H9 (cell line): ENCODE measurements at places on chromosomes 4 and X.
A peak's percentile ranks its signal among the peaks of the same experiment; 100 is the strongest.

- H3K4me1 ChIP-seq: no peaks in the 10 kb centered on the region
- H3K36me3 ChIP-seq: no peaks in the 10 kb centered on the region
- H3K27ac ChIP-seq: no peak within 1 kb of the TSS
- peak; percentile 60 for DNase-seq
- H3K27me3 ChIP-seq: peaks cover 20% of the 10 kb centered on the region
- H3K4me3 ChIP-seq: peak within 1 kb of the TSS; percentile 84
These were observed at the start of gene CD38 for GRCh38 chr4:15778289-15779241. TSS of gene CD38 (plus strand) at chr4:15778328. CDS start at chr4:15778415, 87 bp downstream.

- H3K36me3 ChIP-seq: no peaks in the 10 kb centered on the region
- no peak overlapping the region for H3K27ac ChIP-seq
- no peak for DNase-seq
- H3K4me1 ChIP-seq: peaks cover 13% of the 10 kb centered on the region
These were observed 110.8 kb upstream of the FAM9B start for GRCh38 chrX:9144701-9145241.

- no peaks in the 10 kb centered on the region; the same call in 1 of the 2 replicates for H3K27me3 ChIP-seq
- no peaks in the 10 kb centered on the region for H3K4me1 ChIP-seq
- no peak overlapping the region for H3K27ac ChIP-seq
- peaks cover 47% of the 10 kb centered on the region for H3K36me3 ChIP-seq
- H3K4me3 ChIP-seq: no peak overlapping the region
- DNase-seq: peak; percentile 56
These were observed 5.8 kb downstream of the LAS1L start for GRCh38 chrX:65528705-65529340.

- peaks cover 2% of the 10 kb centered on the region; the same call in 1 of the 2 replicates for H3K4me1 ChIP-seq
- H3K36me3 ChIP-seq: no peaks in the 10 kb centered on the region
- H3K27me3 ChIP-seq: no peaks in the 10 kb centered on the region
- DNase-seq: no peak
- H3K4me3 ChIP-seq: no peak overlapping the region
These were observed 557.0 kb upstream of the GALNTL6 start for GRCh38 chr4:171256223-171256622.

DNA sequence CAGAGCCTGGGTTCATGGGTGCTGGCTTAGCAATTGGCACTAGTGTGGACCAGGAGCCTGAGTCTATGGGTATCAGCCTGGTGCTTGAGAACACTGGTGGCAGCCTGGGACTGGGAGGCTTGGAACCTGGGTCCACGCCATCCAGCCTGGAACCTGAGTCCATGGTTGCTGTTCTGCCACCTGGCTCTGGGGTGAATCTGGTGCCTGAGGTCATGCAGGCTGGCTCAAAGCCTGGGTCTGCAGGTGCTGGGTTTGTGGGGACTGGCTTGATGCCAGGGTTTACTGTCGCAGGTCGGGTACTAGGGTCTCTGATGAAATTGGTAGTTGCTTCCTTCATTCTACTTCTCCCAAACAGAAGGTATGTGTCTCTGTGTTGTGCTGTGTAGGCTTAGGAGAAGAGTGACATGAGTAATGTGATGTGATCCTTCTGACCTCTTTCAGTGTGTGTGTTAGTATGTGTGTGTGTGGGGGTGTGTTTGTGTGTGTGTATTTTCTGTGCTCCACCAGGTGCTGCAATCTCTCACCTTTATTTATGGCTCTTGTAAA lies 517.0 kb upstream of the EPHA5 start:
- H3K36me3 ChIP-seq: no peaks in the 10 kb centered on the region
- H3K4me3 ChIP-seq: no peak overlapping the region
- no peak overlapping the region for H3K27ac ChIP-seq
- DNase-seq: no peak
- H3K27me3 ChIP-seq: no peaks in the 10 kb centered on the region

- no peak overlapping the region for H3K27ac ChIP-seq
- no peaks in the 10 kb centered on the region for H3K27me3 ChIP-seq
- no peak for DNase-seq
- no peaks in the 10 kb centered on the region for H3K4me1 ChIP-seq
These were observed 38.3 kb upstream of the NDP start for GRCh38 chrX:44011506-44011905.

- no peaks in the 10 kb centered on the region for H3K4me1 ChIP-seq
- H3K27me3 ChIP-seq: no peaks in the 10 kb centered on the region
- no peak overlapping the region for H3K27ac ChIP-seq
- H3K36me3 ChIP-seq: no peaks in the 10 kb centered on the region; the same call in 1 of the 2 replicates
- no peak overlapping the region for H3K4me3 ChIP-seq
These were observed 189.9 kb upstream of the RBPJ start for GRCh38 chr4:26130841-26131432.

- DNase-seq: no peak
- H3K4me3 ChIP-seq: no peak overlapping the region
- H3K27me3 ChIP-seq: no peaks in the 10 kb centered on the region; the same call in 1 of the 2 replicates
- H3K27ac ChIP-seq: no peak overlapping the region
These were observed 66.5 kb upstream of the PAGE1 start for GRCh38 chrX:49762175-49762720.

DNA sequence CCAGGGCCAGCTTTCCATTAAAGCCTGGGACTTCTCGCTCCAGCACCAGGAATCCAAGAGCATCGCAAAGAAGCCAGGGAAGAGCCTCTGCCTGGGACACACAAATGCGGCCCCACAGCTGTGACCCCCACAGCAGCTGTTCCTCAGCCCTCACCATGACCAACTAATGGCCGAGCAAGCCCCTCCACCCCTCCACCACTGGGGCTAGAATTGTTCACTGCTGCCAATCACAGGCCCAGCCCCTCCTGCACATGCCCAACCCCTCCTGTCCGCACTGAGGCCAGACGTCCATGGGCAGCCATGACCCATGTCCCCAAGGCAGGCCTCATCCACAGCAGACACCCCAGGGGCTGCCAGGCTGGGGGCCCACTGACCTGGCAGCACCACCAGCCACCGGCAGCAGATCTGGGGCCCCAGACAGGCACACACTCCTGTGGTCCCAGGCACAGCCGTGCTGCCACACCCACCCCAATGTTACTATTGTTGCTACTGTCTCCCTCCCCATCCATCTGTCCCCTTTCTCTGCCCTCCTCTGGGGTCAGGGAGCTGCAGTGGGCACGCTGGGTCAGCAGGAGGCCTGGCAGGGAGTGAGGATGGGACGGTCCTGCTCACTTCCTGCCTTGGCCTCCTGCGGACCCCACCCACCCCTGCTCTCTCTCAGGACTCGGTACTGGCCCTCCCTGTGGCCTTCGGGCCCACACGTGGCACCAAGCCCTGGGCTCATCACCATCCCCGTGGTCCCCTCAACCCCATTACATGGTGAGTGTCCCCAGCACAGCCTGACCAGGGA lies 56.0 kb downstream of the ZFYVE28 start:
- no peak for DNase-seq
- no peak overlapping the region for H3K4me3 ChIP-seq
- H3K27me3 ChIP-seq: no peaks in the 10 kb centered on the region

DNA sequence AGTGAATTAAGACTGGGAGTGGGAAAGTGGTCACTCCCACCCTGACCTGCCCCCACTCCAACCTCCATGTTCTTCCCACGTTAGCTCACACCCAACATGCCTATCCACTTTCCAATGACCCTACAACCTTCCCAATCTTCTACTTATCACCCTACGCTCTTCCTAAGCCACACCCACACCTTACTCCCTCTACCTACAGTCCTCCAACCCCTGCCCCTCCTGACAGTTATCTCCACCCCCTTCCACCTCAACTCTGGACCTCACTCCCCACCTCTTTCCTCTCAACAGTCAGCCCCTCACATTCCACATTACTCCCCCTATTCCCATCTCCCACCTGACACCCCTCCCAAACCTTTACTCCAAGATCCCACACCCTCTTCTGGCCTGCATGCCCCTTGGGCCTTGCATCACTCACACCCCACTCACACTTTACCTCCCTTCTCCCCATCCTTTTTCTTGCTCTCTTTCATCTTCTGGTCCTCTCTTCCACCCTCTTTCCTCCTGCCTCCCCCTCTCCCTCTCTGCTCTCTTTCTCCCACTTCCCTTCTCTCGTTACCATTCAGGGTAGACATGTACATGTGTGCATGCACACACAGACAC lies 6.9 kb downstream of the NALF2 start:
- no peak overlapping the region for H3K4me3 ChIP-seq
- no peaks in the 10 kb centered on the region for H3K4me1 ChIP-seq
- no peaks in the 10 kb centered on the region for H3K27me3 ChIP-seq
- H3K36me3 ChIP-seq: peaks cover 15% of the 10 kb centered on the region
- no peak overlapping the region for H3K27ac ChIP-seq

DNA sequence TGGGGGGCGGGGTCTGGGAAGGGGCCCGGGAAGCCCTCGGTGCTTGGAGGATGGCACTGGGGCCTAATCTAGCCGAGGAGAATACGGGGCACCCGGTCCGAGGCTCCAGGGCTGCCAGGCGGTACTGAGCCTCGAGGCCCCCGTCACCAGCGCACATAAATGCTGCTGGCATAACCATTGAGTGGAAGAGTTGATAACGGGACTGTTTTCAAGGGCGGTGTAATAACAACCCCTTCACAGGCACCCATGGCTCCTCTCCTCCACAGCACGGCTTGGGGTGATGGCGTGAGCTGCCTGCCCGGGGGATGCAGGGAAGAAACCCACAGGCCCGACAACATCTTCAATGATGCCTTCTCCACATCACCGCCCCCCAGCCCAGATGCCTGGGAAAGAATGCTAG lies 130.7 kb downstream of the FAM53A start:
- no peak overlapping the region for H3K4me3 ChIP-seq
- H3K36me3 ChIP-seq: no peaks in the 10 kb centered on the region
- no peaks in the 10 kb centered on the region for H3K4me1 ChIP-seq
- no peak overlapping the region for H3K27ac ChIP-seq

GRCh38 chr4:182738283-182739047 lies 178.7 kb downstream of the DCTD start:
- no peak overlapping the region for H3K27ac ChIP-seq
- peaks cover 2% of the 10 kb centered on the region; the same call in 1 of the 2 replicates for H3K27me3 ChIP-seq
- H3K4me3 ChIP-seq: no peak overlapping the region
- H3K4me1 ChIP-seq: no peaks in the 10 kb centered on the region

DNA sequence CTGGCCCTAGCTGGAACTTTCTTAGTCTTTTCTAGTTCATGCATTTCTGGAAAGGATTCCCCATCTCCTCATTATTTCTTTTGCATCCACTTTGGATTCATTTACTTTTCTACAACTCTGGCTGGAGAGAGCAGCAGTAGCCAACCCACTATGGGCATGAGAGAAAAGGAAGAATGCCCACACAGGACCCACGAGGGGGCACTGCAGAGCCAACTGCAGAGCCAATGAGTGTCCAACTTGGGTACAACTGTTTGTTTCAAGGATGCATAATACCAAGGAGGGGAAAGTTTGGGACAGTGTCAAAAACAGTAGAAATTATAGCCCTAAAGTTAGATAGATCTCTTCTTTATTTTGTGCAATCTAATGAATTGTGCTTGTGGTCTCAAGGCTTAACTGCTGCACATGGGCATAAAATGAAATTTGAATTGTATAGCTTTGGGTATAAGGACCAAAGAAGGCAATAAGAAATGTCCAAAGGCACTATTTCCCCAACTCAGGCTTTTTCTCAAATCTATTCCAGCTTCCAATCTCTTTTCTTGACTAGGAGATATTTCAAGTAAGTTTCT lies 230.6 kb downstream of the NSUN7 start:
- no peaks in the 10 kb centered on the region for H3K36me3 ChIP-seq
- no peak overlapping the region for H3K4me3 ChIP-seq
- H3K27me3 ChIP-seq: no peaks in the 10 kb centered on the region
- no peaks in the 10 kb centered on the region for H3K4me1 ChIP-seq

DNA sequence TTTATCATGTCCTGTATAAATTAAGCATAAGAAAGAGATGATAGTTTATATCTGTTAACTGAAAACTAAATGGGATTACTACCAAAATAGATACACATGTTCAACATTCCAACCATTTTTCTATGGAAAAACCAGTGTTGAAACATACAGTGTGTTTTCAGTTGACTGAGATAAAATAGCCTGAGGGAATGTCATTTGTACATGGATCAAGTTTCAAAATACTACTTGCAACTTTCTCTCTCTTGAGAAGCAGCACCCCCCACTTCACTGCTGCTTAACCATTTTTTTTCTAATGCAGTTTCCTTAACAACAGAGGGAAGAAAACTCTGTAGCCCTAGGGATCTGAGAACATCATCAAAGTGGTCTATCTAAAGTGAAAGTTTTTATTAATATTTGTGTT lies 70.8 kb downstream of the NPNT start:
- H3K4me3 ChIP-seq: no peak overlapping the region
- H3K27ac ChIP-seq: no peak overlapping the region
- no peak for DNase-seq
- H3K27me3 ChIP-seq: no peaks in the 10 kb centered on the region
- H3K36me3 ChIP-seq: no peaks in the 10 kb centered on the region

DNA sequence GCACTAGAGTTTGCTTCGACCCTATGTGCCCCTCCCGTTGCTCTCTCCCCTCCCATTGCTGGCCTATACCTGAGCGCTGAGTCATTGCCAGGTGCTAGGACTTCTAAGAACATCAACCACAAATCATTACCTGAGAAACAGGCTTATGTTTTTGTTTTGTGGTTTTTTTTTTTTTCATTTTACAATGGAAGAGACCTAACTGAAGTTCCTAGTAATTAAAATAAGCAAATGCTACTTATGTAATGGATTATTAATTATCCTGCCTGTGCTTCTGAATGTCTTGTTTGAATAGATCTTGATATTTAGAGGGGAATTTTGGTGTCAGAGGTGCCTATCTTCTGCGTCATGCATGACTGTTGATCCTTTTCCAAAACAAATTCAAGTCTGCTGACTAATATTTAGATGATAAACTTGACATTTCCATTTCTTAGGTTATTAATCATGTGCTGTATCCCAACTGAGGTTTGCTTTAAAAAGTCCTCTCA lies 275.4 kb upstream of the CPEB2 start:
- peak; percentile 38 for DNase-seq
- H3K4me3 ChIP-seq: no peak overlapping the region
- peaks cover 1% of the 10 kb centered on the region; the same call in 2 of the 3 replicates for H3K36me3 ChIP-seq
- no peaks in the 10 kb centered on the region for H3K4me1 ChIP-seq

- no peaks in the 10 kb centered on the region for H3K4me1 ChIP-seq
- no peak for DNase-seq
- no peak overlapping the region for H3K4me3 ChIP-seq
- H3K27me3 ChIP-seq: no peaks in the 10 kb centered on the region
- H3K27ac ChIP-seq: no peak overlapping the region
These were observed 55.0 kb downstream of the FBXL5 start for GRCh38 chr4:15600176-15600575.

GRCh38 chr4:71167083-71167482 lies 171.7 kb upstream of the SLC4A4 start:
- no peaks in the 10 kb centered on the region for H3K27me3 ChIP-seq
- H3K27ac ChIP-seq: no peak overlapping the region
- no peak overlapping the region for H3K4me3 ChIP-seq

DNA sequence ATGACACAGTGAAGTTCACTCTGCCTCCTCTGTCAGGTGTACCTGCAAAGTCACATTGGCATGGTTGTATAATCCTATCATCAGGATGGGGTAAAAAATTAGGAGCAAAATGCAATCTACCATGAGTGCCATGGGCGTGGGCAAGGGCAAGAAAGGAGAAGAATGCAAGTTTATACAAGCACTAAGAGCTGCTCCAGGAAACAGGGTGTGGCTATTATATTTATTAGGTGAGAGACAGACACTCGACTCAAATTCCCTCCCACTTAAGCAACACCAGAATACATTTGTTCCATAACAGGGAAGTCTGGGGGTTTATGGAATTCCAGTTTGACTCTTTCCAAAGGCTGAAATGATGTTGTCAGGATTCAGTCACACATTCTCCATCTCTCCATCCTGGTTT lies 378.8 kb downstream of the BCOR start:
- H3K27me3 ChIP-seq: no peaks in the 10 kb centered on the region
- DNase-seq: no peak
- no peaks in the 10 kb centered on the region for H3K4me1 ChIP-seq
- H3K36me3 ChIP-seq: no peaks in the 10 kb centered on the region
- no peak overlapping the region for H3K4me3 ChIP-seq

GRCh38 chrX:41858161-41858775 lies 65.1 kb downstream of the CASK start:
- peaks cover 2% of the 10 kb centered on the region; the same call in 1 of the 2 replicates for H3K4me1 ChIP-seq
- no peak overlapping the region for H3K4me3 ChIP-seq
- DNase-seq: peak; percentile 79
- peaks cover 3% of the 10 kb centered on the region; the same call in 1 of the 2 replicates for H3K36me3 ChIP-seq
- H3K27ac ChIP-seq: peak overlapping the region; percentile 18
- H3K27me3 ChIP-seq: no peaks in the 10 kb centered on the region
